ENCODE measurements at places on chromosomes 4 and X. TPM values are rescaled to one million over a fixed set of nuclear protein-coding genes. Genes with fewer than 3 reads are reported as not detected.

Gene CD38
- total RNA-seq = 0.90 TPM

Gene DUSP21
- total RNA-seq = not detected

Gene TIGD4
- 0.70 TPM for total RNA-seq

Gene FRG1
- total RNA-seq = 34.2 TPM

Gene C1GALT1C1
- total RNA-seq = 32.7 TPM

Gene TAB3
- total RNA-seq = 46.7 TPM

Gene TLL1
- 0.45 TPM for total RNA-seq

Gene ANKRD37
- total RNA-seq = 5.8 TPM

Gene PDCL2
- total RNA-seq = not detected

Gene HTN3
- total RNA-seq = not detected

Gene EXOSC9
- 23.0 TPM for total RNA-seq

Gene VEGFD
- total RNA-seq = 2.5 TPM

Gene PAK3
- not detected for total RNA-seq

Gene FAM53A
- 4.0 TPM for total RNA-seq

Gene NUDT10
- not detected for total RNA-seq

Gene SLC35A2
- 24.1 TPM for total RNA-seq

Gene BST1
- total RNA-seq = 0.31 TPM

Gene PCSK1N
- not detected for total RNA-seq

Gene POLN
- total RNA-seq = 0.18 TPM

Gene CNGA1
- total RNA-seq = 1.4 TPM

Gene S100P
- 837 TPM for total RNA-seq

Gene CUL4B
- total RNA-seq = 154 TPM

Gene PPP2R2C
- total RNA-seq = 32.9 TPM

Gene ATP8A1
- not detected for total RNA-seq

Gene PABPC4L
- 0.88 TPM for total RNA-seq
